HCT116 (cell line): ENCODE measurements at places on chromosomes 1 and 21. TPM values are rescaled to one million over a fixed set of nuclear protein-coding genes. Genes with fewer than 3 reads are reported as not detected.

DNA sequence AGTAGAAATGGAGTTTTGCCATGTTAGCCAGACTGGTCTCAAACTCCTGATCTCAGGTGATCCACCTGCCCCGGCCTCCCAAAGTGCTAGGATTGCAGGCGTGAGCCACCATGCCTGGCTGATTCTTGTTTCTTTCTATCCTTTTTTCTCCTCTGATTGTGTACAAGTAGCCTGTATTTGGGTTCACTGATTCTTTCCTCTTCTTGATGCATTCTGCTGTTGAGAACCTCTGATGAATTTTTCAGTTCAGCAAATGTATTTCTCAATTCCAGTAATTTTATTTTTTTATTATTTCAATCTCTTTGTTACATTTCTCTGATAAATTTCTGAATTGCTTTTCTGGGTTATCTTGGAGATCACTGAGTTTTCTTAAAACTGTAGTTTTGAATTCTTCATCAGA is 58.8 kb downstream of the AXDND1 start:
- no peak overlapping the region for H3K4me3 ChIP-seq
- no peaks in the 10 kb centered on the region for H3K27me3 ChIP-seq
- no peak overlapping the region for H3K27ac ChIP-seq
- no peaks in the 10 kb centered on the region for H3K36me3 ChIP-seq

DNA sequence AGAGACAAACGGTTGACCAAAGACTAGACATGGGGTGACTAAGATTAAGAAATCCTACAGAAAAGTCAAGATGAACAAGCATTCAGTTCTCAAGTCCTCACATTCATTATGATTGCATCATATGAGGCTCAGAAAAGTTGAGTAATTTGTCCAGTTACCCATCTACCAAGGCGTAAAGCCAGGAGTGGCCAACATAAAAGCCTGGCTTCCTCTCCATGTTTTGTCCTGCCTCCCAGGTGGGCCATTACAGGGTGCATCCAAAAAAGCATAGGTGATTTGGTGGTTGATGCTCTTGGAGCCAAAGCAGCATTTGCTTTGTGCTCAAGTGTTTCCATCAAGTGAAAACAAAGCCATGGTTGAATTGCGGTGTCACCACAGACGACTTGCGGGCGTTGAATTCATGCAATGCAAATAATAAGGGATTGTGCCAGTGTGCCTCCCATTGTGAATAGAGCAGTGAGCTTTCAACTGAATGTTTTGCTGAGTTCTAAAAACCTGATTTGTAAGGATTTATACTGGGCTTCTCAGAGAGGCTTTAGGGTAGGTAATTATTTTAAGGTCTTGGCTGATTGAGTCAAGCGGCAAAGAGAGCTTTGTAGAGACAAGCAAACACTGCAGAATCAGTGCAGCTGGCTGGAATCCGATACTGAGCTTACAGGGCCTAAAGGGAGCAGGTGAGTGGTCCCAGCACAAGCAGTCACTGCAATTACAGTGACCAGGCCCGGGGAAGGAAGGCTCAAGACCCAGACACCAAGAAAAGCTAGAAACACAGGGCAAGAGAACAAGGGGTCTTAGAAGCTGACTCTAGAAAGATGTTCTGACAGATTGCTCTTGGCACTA is 54.1 kb downstream of the KCNJ15 start:
- no peak overlapping the region for H3K4me3 ChIP-seq
- no peak overlapping the region for H3K27ac ChIP-seq
- no peaks in the 10 kb centered on the region for H3K36me3 ChIP-seq

- no peaks in the 10 kb centered on the region for H3K4me1 ChIP-seq
- H3K27me3 ChIP-seq, result no peaks in the 10 kb centered on the region
- no peak for DNase-seq
- no peak overlapping the region for H3K27ac ChIP-seq
These were observed 40.3 kb upstream of the CCDC190 start for GRCh38 chr1:162901243-162901642.

DNA sequence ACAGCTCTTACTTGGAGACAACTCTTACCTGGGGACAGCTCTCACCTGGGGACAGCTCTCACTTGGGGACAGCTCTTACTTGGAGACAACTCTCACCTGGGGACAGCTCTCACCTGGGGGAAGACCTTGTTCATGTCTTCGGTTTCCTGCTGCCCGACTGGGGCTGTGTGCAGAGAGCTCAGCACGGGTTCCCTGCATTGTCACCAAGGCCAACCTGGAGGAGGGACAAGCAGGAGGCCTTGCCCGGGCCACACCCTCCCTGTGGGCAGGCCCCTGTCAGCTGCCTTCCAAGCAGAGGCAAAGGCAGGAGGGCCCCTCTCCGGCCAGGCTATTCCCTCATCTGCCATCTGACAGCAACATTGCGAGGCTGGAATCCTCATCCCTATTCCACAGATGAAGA is at the start of gene LDLRAD1:
Gene LDLRAD1 (minus strand): TSS at position 208 of the 400 bp plus-strand sequence. CDS start 74 bp downstream, at position 134.
- H3K4me3 ChIP-seq, result no peak within 1 kb of the TSS
- no peaks in the 10 kb centered on the region for H3K36me3 ChIP-seq
- 0 out of 2 replicates have a peak within 1 kb of the TSS, but pooled peaks have one; percentile 76 for H3K27ac ChIP-seq
- H3K27me3 ChIP-seq, result no peaks in the 10 kb centered on the region

GRCh38 chr1:998995-999724 is 737 bp downstream of the HES4 start:
- peaks cover 9% of the 10 kb centered on the region; the same call in 1 of the 2 replicates for H3K4me1 ChIP-seq
- no peak for DNase-seq
- peak overlapping the region; percentile 99 for H3K27ac ChIP-seq
- no peaks in the 10 kb centered on the region for H3K27me3 ChIP-seq
- no peaks in the 10 kb centered on the region for H3K36me3 ChIP-seq
- H3K4me3 ChIP-seq, result peak overlapping the region; percentile 83

- H3K27ac ChIP-seq, result no peak overlapping the region
- H3K4me1 ChIP-seq, result no peaks in the 10 kb centered on the region
- H3K36me3 ChIP-seq, result no peaks in the 10 kb centered on the region
- no peaks in the 10 kb centered on the region for H3K27me3 ChIP-seq
- DNase-seq, result no peak
These were observed 48.8 kb downstream of the XPR1 start for GRCh38 chr1:180680558-180681144.

- peaks cover 13% of the 10 kb centered on the region for H3K4me1 ChIP-seq
- peak overlapping the region; percentile 99; the same call in 1 of the 2 replicates for H3K27ac ChIP-seq
- peak overlapping the region; percentile 92 for H3K4me3 ChIP-seq
- H3K36me3 ChIP-seq, result peaks cover 15% of the 10 kb centered on the region
- DNase-seq, result no peak
These were observed 1.7 kb downstream of the TOR1AIP1 start for GRCh38 chr1:179883745-179884138.

- peaks cover 28% of the 10 kb centered on the region for H3K4me1 ChIP-seq
- H3K4me3 ChIP-seq, result peak overlapping the region; percentile 24
- H3K36me3 ChIP-seq, result no peaks in the 10 kb centered on the region
- peak overlapping the region; percentile 84 for H3K27ac ChIP-seq
These were observed 43.9 kb upstream of the LYST start for GRCh38 chr1:235910357-235911299.

GRCh38 chr1:202643397-202644218 is 66.6 kb downstream of the SYT2 start:
- H3K4me1 ChIP-seq, result no peaks in the 10 kb centered on the region
- no peak overlapping the region for H3K27ac ChIP-seq
- no peak for DNase-seq
- H3K4me3 ChIP-seq, result no peak overlapping the region
- H3K36me3 ChIP-seq, result no peaks in the 10 kb centered on the region

GRCh38 chr1:21587602-21587953 is 78.4 kb downstream of the ALPL start:
- DNase-seq, result no peak
- peak overlapping the region; percentile 22; the same call in 1 of the 2 replicates for H3K4me3 ChIP-seq

- H3K27ac ChIP-seq, result no peak overlapping the region
- H3K4me3 ChIP-seq, result no peak overlapping the region
- H3K4me1 ChIP-seq, result peaks cover 12% of the 10 kb centered on the region
- no peak for DNase-seq
- no peaks in the 10 kb centered on the region; the same call in 1 of the 2 replicates for H3K36me3 ChIP-seq
- no peaks in the 10 kb centered on the region for H3K27me3 ChIP-seq
These were observed 34.5 kb downstream of the RAB3B start for GRCh38 chr1:51955797-51956527.

DNA sequence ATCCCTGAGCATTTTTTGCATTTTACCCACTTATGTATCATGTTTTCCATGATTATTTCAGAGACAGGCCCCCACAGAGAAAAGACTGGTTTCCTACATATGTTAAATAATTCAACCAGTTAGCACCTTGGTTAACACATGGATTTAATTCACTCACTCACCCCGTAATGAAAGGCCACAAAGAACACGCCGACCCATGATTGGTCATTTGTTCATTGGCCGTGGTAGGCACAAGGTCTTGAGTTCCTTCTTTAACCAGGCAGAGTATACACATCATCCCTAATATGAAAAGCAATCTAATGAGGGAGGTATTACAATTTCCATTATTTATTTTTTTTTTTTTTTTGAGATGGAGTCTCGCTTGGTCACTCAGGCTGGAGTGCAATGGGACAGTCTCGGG is 50.6 kb downstream of the RPS6KA1 start:
- H3K36me3 ChIP-seq, result no peaks in the 10 kb centered on the region
- no peak for DNase-seq
- no peaks in the 10 kb centered on the region for H3K27me3 ChIP-seq
- peaks cover 4% of the 10 kb centered on the region; the same call in 1 of the 2 replicates for H3K4me1 ChIP-seq
- H3K27ac ChIP-seq, result no peak overlapping the region

GRCh38 chr1:36372617-36373016 is 13.1 kb downstream of the STK40 start:
- peaks cover 55% of the 10 kb centered on the region for H3K4me1 ChIP-seq
- no peaks in the 10 kb centered on the region for H3K27me3 ChIP-seq
- H3K4me3 ChIP-seq, result no peak overlapping the region
- no peak for DNase-seq
- peak overlapping the region; percentile 96 for H3K27ac ChIP-seq

The GRIK3 gene
- not detected for total RNA-seq

The S100A11 gene
- total RNA-seq, result 229 TPM

The ATP1A4 gene
- not detected for total RNA-seq

The CR1 gene
- total RNA-seq, result 0.07 TPM

The SHISA4 gene
- total RNA-seq, result 15.2 TPM

The PGLYRP4 gene
- total RNA-seq, result not detected

The NUAK2 gene
- 3.0 TPM for total RNA-seq

The ST6GALNAC3 gene
- 2.2 TPM for total RNA-seq

The PYCR2 gene
- 107 TPM for total RNA-seq

The OR2L5 gene
- not detected for total RNA-seq
